Heart left ventricle (tissue), 16 donors: ENCODE measurements at places on chromosomes 13 and 19. TPM values are rescaled to one million over a fixed set of nuclear protein-coding genes. Genes with fewer than 3 reads are reported as not detected.

The COL5A3 gene
- 18.7 TPM for polyA plus RNA-seq

GRCh38 chr13:44908712-44909111 is 80.6 kb downstream of the NUFIP1 start:
- DNase-seq: no peak

- no peak for DNase-seq
Measured at GRCh38 chr19:20151617-20152145, 15.3 kb upstream of the ZNF486 start.

The PRRG2 gene
- polyA plus RNA-seq: 0.53 TPM

The KIR3DL1 gene
- polyA plus RNA-seq: not detected

DNA sequence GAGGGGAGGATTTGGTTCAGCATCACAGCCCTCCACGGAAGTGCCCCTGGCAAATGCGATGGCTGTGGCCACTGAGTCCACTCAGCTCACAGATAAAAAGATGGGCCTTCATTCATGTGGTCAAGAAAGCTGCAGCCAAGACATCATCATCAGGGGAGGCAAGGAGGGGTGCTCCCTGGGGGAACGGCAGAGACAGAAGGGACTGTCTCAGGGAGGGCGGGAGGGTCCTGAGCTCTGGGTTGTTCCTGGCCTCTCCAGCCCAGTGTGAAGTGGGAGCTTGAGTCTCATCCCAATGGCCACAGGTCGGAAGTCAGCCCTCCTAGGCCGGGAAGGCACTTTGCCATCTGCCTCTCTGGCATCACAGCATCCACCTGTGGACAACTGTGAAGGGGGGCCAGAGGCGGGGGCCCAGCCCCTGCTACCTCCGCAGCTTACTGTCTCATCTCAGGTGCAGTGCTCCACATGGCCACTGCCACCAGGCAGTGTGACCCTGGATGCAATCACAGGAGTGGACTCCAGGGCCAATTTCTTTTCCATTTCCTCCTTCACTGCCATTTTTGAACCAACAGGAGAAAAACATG is 137.8 kb upstream of the SOX1 start:
- no peak for DNase-seq
